BJ (cell line): ENCODE measurements at places on chromosomes 4 and X. TPM values are rescaled to one million over a fixed set of nuclear protein-coding genes. Genes with fewer than 3 reads are reported as not detected.

Gene FGA
- polyA plus RNA-seq: not detected in 2 replicates

Gene TMPRSS11F
- polyA plus RNA-seq: not detected in 2 replicates

Gene KIT
- 3.3 and 3.6 TPM in 2 replicates for polyA plus RNA-seq

Gene CLCN5
- polyA plus RNA-seq: 1.3 and 2.4 TPM in 2 replicates

Gene SLC7A11
- polyA plus RNA-seq: 27.5 and 52.4 TPM in 2 replicates

Gene FAM13A
- polyA plus RNA-seq: 9.5 and 12.3 TPM in 2 replicates

Gene NKX3-2
- polyA plus RNA-seq: 0.02 and 0.04 TPM in 2 replicates

Gene GBA3
- not detected in 2 replicates for polyA plus RNA-seq

Gene GABRA4
- polyA plus RNA-seq: not detected in 2 replicates

Gene MAGED4B
- 26.9 and 44.9 TPM in 2 replicates for polyA plus RNA-seq

Gene OPRPN
- polyA plus RNA-seq: not detected in 2 replicates

Gene XAGE1A
- not detected in 2 replicates for polyA plus RNA-seq

Gene DUX4
- polyA plus RNA-seq: not detected in 2 replicates

Gene ASB11
- not detected in 2 replicates for polyA plus RNA-seq

Gene RNF150
- polyA plus RNA-seq: 39.4 and 47.7 TPM in 2 replicates

Gene DSPP
- polyA plus RNA-seq: not detected in 2 replicates

Gene NEUROG2
- not detected in 2 replicates for polyA plus RNA-seq

Gene F11
- not detected in 2 replicates for polyA plus RNA-seq

Gene CLNK
- not detected in 2 replicates for polyA plus RNA-seq

Gene STIM2
- 14.4 and 17.8 TPM in 2 replicates for polyA plus RNA-seq

Gene SMIM20
- 15.7 and 33.0 TPM in 2 replicates for polyA plus RNA-seq

Gene ZMAT1
- polyA plus RNA-seq: 0.99 and 2.2 TPM in 2 replicates

Gene ARX
- polyA plus RNA-seq: not detected in 2 replicates

Gene OPN1MW
- not detected in 2 replicates for polyA plus RNA-seq

Gene IL1RAPL2
- 0.06 TPM in 1 of 2 replicates, not detected in the other for polyA plus RNA-seq

Gene FUNDC2
- 65.2 and 86.6 TPM in 2 replicates for polyA plus RNA-seq

Gene CAMK2D
- 41.8 and 69.6 TPM in 2 replicates for polyA plus RNA-seq

Gene GUCY2F
- not detected in 2 replicates for polyA plus RNA-seq

Gene ARMCX4
- 2.5 and 3.6 TPM in 2 replicates for polyA plus RNA-seq

Gene NSG1
- 0.17 TPM in 1 of 2 replicates, not detected in the other for polyA plus RNA-seq

Gene TLR7
- polyA plus RNA-seq: not detected in 2 replicates

Gene HTRA3
- 2.9 and 5.7 TPM in 2 replicates for polyA plus RNA-seq

Gene NSUN7
- 0.16 and 0.18 TPM in 2 replicates for polyA plus RNA-seq

Gene ADGRA3
- polyA plus RNA-seq: 10.1 and 10.6 TPM in 2 replicates

Gene MAP3K15
- 0.04 and 0.07 TPM in 2 replicates for polyA plus RNA-seq

Gene ARHGAP4
- polyA plus RNA-seq: 0.39 and 0.82 TPM in 2 replicates

Gene DUSP9
- polyA plus RNA-seq: 0.04 and 0.06 TPM in 2 replicates

Gene SLC4A4
- 1.9 and 3.4 TPM in 2 replicates for polyA plus RNA-seq

Gene GAGE12H
- polyA plus RNA-seq: not detected in 2 replicates

Gene NHSL2
- polyA plus RNA-seq: 4.4 and 7.9 TPM in 2 replicates

Gene SRPK3
- 0.44 and 1.1 TPM in 2 replicates for polyA plus RNA-seq

Gene OCIAD1
- polyA plus RNA-seq: 103 and 162 TPM in 2 replicates

Gene PABPC1L2A
- not detected in 2 replicates for polyA plus RNA-seq

Gene BTK
- not detected in 2 replicates for polyA plus RNA-seq
